ENCODE measurements at places on chromosomes 12 and 14. TPM values are rescaled to one million over a fixed set of nuclear protein-coding genes. Genes with fewer than 3 reads are reported as not detected.

CLEC6A gene
- total RNA-seq, result not detected

CCDC175 gene
- not detected for total RNA-seq

GRCh38 chr14:39038542-39038941, 64.5 kb downstream of the SEC23A start:
- no peak for DNase-seq

GRCh38 chr12:6894321-6894720, 10.3 kb upstream of the LRRC23 start:
- DNase-seq, result no peak

GRCh38 chr14:104550340-104550860, 29.2 kb upstream of the C14orf180 start:
- DNase-seq, result no peak

- no peak for DNase-seq
These were observed 37.6 kb downstream of the PLEKHG7 start for GRCh38 chr12:92740411-92740810.

GRCh38 chr12:122312926-122313325, 46.6 kb upstream of the VPS33A start:
- DNase-seq, result no peak

- DNase-seq, result no peak
These were observed 76.4 kb downstream of the SUSD6 start for GRCh38 chr14:69687606-69688298.
